ENCODE measurements at places on chromosomes 13 and 19. TPM values are rescaled to one million over a fixed set of nuclear protein-coding genes. Genes with fewer than 3 reads are reported as not detected.

- DNase-seq, result no peak
Measured at GRCh38 chr19:51691584-51692428, 1.3 kb upstream of the SPACA6 start.

- DNase-seq, result no peak
Measured at GRCh38 chr13:66520511-66521355, 709.4 kb downstream of the PCDH9 start.

DNA sequence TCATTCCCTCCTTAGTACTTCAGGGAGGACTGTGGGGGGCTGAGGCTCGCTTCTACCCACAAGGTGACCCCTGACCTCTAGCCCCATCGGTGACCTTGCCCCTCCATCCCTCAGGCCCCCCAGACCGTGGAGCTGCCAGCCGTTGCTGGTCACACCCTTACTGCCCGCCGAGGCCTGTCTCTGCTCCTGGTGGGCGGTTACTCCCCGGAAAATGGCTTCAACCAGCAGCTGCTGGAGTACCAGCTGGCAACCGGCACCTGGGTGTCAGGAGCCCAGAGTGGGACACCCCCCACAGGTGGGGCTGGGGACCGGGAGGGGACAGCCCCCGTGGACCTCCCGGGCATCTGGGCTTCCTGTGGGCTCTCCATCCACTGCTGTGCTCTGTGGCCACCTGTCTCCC, 31.9 kb downstream of the MEGF8 start:
- DNase-seq, result no peak

The NKPD1 gene
- total RNA-seq, result 1.0 TPM

GRCh38 chr13:31946091-31946770, 85.3 kb upstream of the FRY start:
- no peak for DNase-seq

DNA sequence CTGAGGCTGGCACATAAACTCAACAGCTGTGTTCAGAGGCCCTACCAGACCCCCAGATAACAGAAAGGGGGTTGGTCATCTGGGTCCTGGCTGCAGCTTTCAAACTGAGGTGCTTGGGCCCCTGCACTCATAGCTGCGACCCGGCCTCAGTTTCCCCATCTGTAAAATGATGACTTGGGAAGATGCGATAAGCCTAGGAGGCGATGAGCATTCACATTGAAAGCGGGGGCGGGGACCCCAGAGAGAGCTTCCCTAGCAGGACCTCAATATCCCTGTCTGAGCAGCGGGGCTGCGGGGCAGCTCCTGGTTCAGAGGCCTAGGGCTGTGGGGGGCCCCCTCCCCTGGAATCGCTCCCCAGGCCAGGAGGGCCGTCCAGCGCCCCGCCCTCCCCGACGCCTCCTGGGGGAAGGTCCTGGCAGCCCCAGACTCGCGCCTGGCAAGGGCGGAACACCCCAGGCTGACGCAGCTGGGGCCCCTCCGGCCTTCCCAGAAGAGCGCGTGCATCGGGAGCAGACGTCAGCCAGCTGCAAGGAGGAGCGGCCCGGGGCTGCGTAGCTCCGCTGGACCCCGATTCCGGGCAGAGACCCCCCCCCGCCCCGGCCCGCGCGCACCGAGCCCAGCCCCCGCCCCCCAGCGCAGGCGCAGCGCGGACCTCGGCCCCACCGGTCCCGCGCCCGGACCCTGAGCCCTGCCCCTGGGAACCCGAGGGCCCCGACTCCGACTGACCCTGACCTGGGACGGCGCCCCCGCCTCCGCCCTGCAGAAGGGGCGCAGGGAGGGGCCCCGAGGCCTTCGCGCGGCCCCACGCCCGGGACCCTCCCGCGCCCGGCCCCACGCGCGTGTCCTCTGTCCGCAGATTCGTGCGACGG, 3.5 kb downstream of the FSTL3 start:
- DNase-seq, result peak; percentile 37

The GARIN5B gene
- not detected for total RNA-seq

DNA sequence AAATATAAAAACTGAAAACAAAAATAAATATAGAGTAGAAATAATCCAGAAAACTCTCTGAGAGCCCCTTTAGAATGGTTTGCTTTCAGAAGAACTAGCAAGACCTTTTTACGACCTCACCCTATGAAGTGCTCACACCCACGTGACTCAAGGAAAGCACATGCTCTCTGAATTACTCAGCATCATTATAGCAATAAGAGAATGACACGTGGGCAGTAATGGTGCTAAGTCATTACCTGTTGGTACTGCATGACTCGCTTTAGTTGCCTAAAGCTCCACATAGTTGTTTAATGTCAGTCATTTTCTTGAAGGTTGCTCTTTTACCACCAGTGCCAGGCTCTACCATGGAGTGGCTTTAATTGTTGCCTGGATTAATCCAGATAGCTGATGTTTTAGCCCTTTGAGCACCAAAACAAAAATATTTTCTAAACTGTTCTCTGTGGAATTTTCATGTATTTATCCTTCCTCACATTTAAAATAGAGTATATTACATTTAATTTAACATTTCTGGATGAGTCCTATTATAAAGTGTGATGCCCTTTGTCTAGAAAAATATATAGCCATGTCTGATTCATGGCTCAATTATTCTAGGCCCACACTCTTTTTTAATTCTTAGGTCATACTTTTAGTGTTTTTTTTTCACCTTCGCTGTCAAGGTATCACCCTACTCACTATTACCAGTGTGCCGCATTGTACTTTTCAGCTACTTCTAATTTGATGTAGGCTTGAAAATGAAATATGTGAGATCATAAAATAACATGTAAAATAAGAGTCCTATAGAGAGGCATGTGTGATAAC, 56.8 kb downstream of the THSD1 start:
- no peak for DNase-seq

DNA sequence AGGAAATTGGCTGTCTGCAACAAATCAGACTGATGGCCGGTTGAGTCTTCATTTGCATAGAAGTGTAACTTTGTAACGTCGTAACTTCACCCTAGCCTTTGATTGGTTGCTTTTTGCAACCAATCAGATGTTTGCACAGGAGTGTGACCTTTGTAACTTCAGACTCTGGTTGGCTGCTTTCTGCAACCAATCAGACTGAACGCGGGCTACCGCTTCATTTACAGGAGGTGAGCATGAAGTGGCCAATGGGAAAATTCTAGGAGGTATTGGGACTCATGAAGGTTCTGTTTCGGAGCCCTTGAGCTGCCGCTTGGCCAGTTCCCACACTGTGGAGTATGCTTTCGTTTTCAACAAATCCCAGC, 441 bp upstream of the ZNF559 start:
- DNase-seq, result peak; percentile 25

The MBD3L2 gene
- not detected for total RNA-seq

The KIRREL2 gene
- 0.96 TPM for total RNA-seq

DNA sequence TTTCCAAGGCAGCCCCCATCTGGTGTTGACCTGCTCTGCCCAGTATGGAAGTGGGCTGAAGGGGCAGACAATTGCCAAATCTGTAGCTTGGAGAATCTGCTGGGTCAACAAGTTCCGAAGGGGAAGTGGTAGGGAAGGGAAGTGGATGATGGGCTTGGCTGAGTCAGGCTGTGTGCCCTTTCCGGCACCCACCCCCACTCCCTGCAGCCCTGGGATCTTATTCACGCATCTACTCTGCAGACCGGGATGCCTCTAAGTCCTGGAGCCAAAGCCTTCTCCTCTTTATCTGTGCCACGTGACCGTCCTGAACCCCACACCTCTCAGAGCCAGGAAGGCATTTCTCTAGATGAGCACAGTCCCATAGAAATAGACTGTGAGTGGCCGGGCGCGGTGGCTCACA, 7.5 kb upstream of the C5AR2 start:
- no peak for DNase-seq

DNA sequence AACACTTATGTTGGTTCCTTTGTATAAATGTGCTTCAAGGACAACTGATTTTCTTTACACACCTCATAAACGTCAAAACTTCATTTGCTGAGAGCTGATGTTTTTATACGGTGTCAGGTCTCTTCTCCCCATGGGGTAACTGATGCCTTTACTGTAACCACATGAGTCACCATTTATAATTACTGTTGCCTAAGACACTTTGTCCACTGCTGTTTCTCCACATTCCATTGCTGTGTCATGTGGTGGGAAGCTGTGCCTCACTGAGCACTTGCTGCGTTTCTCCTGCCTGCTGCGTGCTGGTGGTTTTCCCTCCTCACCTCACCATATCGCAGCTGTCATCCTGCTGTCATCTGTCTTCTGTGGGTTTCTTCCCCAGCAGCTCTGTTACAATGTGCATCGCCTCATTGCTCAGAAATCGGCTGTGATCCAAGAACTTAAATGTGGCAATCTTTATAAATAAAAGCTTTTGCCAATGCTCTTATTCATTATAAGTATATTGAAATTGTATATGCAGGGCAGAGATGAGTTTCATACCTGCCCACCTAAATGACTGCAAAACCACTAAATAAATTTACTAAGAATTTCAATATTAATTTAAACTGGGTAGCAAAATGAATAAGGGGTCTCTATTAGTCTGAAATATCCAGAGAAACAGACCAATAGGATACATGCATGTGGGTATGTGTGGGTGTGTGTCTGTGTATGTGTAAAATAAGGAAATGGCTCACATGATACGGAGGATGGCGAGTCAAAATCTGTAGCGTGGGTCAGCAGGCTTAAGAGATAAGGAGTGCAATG, 547.0 kb upstream of the SLITRK5 start:
- DNase-seq, result no peak

- DNase-seq, result no peak
Measured at GRCh38 chr19:17170538-17171297, 44.4 kb upstream of the USE1 start.

DNA sequence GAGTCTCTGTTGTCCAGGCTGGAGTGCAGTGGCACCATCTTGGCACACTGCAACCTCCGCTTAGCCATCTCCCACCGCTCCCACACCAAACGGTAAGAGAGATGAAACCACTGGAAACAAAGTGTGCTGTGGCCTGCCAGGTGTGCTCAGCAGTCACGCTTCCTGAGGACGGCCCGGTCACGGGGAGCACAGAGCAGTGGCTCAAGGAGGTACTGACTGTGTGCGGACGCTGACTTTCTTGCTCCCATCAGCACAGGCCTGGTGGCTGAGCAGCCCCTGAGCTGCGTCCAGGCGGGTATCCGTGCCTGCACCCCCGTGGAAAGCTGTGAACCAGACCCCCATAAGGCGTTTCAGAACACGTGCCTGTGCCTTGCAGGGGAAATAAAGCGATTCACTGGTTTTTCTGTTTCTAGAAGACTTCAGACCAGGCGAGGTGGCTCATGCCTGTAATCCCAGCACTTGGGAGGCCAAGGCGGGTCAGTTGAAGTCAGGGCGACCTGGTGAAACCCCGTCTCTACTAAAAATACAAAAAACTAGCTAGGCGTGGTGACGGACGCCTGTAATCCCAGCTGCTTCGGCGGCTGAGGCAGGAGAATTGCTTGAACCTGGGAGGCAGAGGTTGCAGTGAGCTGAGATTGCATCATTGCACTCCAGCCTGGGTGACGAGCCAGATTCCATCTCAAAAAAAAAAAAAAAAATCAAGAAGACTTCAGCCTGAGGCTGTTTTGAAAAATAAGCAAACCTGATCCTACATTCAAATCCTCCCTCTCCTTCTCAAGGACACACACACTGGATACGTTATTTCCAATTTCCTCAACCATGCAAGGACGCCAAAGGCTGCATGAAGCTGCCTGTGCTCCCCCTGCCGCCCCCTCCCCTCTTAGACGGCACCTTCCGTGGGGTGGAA, 25.5 kb downstream of the ADPRHL1 start:
- DNase-seq, result no peak

DNA sequence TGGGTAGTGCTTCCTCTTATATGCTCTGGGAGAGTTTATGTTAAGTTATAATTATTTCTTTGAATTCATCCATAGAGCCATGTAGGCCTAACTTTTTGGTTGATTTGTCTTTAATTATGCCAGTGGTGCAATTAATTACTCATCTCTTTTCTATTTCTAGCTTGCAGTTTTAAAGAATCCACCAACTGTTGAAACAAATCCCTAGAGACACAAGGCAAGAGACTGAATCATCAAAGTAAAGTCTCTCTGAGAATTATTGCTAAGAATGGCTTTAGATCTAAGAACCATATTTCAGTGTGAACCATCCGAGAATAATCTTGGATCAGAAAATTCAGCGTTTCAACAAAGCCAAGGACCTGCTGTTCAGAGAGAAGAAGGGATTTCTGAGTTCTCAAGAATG, 5.9 kb upstream of the ZNF551 start:
- no peak for DNase-seq

DNA sequence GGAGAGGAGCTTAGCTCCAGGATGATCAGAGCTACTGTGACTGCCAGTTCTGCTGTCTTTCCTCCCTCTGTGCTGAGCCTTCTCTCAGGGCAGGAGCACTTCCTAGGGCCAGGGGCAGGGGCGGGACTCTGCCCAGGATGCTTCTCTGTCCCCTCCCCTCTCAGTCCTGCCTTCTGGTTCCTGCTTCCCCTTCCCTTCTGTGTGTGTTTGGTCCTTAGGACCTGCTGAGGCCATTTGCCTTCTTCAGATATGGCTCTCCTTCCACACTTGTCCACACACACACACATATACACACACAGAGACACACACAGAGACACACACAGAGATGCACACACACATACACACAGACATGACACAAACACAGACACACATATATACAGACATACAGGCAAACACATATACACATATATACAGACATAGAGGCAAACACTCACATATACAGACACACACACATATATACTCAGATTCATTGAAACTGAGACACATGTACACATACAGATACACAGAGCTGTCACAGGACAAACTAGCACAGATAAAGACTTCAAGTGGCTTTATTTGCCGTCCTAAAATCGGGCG, 22.0 kb upstream of the CD177 start:
- DNase-seq, result no peak

- no peak for DNase-seq
Measured at GRCh38 chr19:827710-828321, at the start of gene AZU1. TSS of gene AZU1 (plus strand) at chr19:827837. CDS start at chr19:827847, 10 bp downstream.

The ZC3H4 gene
- total RNA-seq, result 76.3 TPM

DNA sequence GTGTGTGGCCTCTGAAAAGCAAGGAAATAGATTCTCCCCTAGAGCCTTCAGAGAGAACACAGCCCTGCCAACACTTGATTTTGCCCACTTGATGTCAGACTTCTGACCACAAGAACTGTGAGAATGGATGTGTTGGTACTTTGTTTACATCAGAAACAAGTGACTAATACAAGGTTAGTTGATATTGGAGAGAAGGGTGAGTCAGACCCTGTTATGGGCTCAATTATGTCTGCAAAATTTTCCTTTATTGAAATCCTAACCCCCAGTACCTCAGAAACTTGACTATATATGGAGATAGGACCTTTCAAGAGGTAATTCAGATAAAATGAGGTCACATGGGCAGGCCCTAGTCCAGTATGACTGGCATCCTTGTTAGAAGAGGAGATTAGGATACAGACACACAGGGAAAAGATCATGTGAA, 226.7 kb downstream of the RFC3 start:
- DNase-seq, result no peak

DNA sequence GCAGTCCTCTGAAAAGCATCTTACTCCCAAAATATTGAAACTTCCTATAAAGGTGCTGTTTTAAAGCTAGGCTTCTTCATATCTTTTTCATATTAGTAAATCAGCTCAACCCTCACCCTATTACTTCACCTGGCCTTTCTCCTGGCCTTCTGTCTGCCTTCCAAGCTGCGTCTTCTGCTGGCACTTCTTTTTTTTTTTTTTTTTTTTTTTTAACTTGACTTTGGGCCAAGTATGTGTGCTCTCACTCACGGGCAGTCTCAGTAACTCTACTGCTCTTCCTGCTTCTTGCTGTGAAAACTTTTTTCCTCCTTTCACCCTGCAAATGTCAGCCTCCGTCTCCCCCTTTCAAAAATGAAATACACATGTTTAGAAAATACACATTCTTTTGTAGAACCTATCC, 41.2 kb upstream of the KCTD4 start:
- DNase-seq, result no peak

The PRSS57 gene
- total RNA-seq, result not detected

The KL gene
- 0.25 TPM for total RNA-seq
